Stimulated activated effector memory CD8-positive, alpha-beta T cell treated with anti-CD3 and anti-CD28 coated beads, Interleukin-12 subunit alpha, Interleukin-12 subunit beta, amount 100 ng/mL, for 72 hours (primary cell): ENCODE measurements at places on chromosomes 7 and 10.

GRCh38 chr7:114269714-114270113 is 144.9 kb upstream of the FOXP2 start:
- no peak for DNase-seq

DNA sequence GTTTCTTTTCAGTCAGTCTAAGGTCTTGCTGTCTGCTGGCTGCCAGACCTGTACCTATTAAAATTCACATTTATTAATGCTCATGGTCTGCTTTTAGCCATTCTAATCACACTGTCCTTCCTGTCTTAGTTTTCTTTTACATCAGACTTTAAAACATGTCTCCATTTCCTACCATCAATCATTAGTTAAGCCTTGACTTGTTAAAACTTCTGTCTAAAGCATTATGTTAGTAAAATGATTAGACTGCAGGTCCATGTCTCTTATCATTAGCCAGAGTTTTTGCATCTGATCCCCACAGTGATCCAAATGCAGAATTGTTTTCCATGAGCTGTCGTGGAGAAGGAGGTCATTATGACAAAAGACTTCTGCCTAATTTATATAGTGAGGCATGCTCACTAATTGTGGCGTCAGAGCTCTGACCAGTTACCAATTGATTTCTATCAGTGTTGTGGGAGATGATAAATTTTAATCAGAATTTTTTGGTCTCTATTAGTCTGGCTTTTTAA is 226.5 kb downstream of the DKK1 start:
- no peak for DNase-seq

- DNase-seq, result no peak
These were observed 91.6 kb downstream of the COBL start for GRCh38 chr7:51224811-51225595.

DNA sequence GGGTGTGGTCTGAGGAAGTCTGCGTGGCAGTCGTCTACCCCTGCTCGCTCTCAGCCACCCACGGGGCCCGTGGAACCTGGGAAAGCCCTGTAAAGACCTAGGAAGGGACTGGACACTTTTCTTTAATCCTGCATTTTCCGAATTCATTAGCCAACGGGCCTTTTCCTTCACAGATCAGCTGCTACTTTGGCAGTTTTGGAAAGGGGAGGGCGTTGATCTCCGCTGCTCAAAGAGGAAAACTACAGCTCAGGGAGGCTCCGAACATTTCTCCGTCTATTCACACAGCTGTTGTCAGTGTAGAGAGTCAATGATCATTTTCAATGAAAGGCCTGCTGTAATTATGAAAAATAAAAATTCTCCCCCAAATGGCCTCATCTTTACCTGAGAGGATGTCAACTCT is 450.1 kb upstream of the MKI67 start:
- no peak for DNase-seq

GRCh38 chr7:135562720-135563119 is 5.0 kb downstream of the NUP205 start:
- DNase-seq, result no peak

- no peak for DNase-seq
These were observed 10.7 kb upstream of the REPIN1 start for GRCh38 chr7:150357771-150358427.

- no peak for DNase-seq
These were observed 14.5 kb downstream of the TTYH3 start for GRCh38 chr7:2646336-2646679.

DNA sequence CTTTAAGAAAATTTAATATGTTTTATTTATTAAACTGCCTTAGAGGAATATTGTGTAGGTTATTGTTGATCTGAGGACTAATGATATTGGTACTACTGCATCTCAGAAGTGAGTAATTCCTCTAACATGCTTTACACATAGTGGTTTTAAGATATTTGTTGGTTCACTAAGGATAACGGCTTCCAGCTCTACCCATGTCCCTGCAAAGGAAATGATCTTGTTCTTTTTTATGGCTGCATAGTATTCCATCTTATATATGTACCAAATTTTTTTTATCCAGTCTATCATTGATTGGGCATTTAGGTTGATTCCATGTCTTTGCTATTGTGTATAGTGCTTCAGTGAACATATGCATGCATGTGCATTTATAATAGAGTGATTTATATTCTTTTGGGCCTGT is 20.1 kb downstream of the NXPH1 start:
- no peak for DNase-seq

GRCh38 chr7:158446706-158447105 is 140.9 kb downstream of the PTPRN2 start:
- no peak for DNase-seq

GRCh38 chr10:11685787-11686218 is 56.4 kb upstream of the ECHDC3 start:
- DNase-seq, result no peak

DNA sequence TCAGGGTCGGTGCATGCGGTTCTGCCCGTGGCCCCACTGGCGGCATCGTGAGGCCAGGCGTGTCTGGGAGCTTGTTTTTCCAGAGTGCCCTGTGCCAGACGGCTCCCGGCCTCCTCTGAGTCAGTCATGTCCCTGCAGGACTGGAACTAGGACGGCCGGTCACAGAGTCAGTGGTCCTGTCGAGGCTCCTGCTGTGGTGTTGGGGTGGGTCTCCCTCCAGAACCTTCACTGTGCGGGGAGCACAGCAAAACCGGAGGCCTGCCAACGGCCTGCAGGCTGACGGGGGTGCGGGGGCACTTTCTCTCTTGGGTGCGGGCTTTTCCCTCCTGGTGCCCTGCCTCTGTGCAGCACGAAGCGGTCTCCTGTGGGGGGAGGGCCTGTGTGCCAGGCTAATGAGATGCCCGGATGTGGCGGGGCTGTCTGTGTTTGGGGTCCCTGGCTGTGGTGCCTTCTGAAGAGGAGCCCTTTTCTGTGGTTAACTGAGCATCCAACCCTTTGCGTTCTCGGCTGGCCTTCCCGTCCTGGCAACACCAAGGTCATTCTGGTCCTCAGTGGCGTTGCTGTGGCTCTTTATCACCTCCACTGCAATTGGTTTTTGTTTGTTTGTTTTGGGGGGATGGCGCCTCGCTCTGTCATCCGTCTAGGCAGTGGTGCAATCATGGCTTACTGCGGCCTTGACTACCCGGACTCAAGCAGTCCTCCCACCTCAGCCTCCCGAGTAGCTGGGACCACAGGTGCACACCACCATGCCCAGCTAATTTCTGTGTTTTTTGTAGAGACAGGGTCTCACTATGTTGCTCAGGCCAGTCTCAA is 8.0 kb downstream of the GET4 start:
- DNase-seq, result no peak

- DNase-seq, result no peak
These were observed 19.7 kb downstream of the FAM53B start for GRCh38 chr10:124724279-124725027.

- DNase-seq, result peak; percentile 22
These were observed 217.3 kb downstream of the HERPUD2 start for GRCh38 chr7:35477609-35478008.

GRCh38 chr7:104958371-104958865 is 55.6 kb upstream of the KMT2E start:
- DNase-seq, result no peak

GRCh38 chr10:25867321-25867720 is 66.7 kb upstream of the MYO3A start:
- no peak for DNase-seq

- no peak for DNase-seq
These were observed 7.3 kb downstream of the KLRG2 start for GRCh38 chr7:139476139-139476538.

DNA sequence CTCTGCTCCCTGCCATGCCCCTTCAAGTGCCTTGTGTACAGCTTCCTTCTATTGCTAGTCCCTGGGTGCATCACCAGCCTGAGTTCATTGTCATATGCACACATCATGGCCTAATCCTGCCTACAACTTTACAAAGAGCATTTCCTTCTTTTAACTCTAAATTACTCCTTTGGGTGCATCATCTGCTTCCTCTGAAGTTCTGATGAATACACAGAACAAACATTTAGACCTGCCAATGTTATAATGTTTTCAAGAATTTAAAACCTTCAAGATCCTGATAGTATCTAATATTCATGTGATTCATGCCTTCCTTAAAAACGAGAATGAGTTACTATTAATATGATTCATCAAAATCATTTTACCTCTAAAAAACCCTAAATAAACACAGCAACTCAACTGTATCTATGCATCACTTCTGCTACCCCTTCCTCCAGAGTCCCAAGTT is 357.1 kb downstream of the MAGI2 start:
- DNase-seq, result no peak

GRCh38 chr10:98033515-98033914 is 3.1 kb upstream of the CRTAC1 start:
- DNase-seq, result no peak

GRCh38 chr7:139860090-139860775 is 31.2 kb downstream of the TBXAS1 start:
- DNase-seq, result no peak

GRCh38 chr7:32890010-32890792 is 1.4 kb downstream of the KBTBD2 start:
- DNase-seq, result peak; percentile 58

DNA sequence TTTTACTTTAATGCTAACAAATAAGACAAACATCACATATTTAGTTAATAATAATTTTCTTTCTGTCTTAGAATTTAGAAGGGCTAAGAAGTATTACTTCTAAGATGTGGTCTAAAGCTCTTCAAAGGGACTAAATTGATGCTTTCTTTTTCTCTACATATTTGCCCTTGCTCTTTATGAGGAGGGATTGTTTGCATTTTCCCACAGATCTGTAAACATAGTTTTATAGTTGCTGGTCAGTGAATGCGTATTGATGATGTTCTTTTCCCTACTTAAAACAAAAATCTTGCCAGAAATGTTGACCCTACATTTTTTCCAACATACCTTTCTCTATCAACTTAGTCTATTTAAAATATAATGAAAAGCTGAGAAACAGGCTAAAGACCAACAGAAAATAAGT is 372.4 kb upstream of the LRGUK start:
- no peak for DNase-seq

DNA sequence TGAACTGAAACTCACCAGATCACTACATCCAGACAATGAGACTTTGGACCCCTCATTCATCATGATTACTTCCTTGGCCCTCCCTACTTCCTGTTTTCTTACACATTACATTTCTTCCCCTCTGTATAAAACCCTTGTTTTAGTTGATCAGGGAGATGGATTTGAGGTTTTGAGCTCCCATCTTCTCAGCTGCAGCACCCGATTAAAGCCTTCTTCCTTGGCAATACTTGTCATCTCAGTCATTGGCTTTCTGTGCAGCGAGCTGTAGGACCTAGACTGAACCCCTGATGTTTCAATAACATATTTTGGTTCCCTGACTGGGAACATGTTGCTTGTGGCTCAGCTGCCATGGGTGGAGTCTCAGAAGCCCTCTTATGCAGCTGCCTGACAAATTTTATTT is 33.1 kb downstream of the NOLC1 start:
- no peak for DNase-seq

GRCh38 chr7:502296-502695 is 17.4 kb downstream of the PDGFA start:
- no peak for DNase-seq

DNA sequence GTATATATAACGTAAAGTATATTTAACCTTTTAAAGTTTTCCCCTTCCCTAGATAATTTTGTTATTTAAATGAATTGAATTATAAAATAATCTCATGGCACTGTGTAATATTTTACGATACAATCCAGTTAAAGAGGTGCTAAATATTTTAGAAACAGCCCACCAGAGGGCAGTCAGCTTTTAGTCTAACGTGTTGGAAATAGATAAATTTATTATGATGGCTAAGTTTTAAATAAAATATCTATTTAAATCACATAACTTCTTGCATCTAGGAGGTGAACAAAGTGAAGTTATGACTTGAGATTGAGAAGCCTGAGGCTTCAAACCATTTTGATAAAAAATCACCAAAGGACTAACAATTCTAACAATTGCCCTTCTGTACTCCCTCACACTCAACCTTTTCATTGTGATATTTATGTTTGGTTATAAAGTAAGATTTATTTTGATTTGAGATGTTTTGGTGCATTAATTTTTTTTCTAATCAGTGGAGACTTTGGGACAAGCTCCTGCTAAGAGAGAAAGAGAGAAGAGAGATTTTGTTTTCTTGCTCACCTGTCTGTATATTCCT is 171.5 kb upstream of the SP4 start:
- DNase-seq, result no peak

GRCh38 chr7:117319181-117319580 is 3.7 kb downstream of the WNT2 start:
- DNase-seq, result no peak

GRCh38 chr10:3330663-3331062 is 158.1 kb upstream of the PITRM1 start:
- DNase-seq, result no peak

DNA sequence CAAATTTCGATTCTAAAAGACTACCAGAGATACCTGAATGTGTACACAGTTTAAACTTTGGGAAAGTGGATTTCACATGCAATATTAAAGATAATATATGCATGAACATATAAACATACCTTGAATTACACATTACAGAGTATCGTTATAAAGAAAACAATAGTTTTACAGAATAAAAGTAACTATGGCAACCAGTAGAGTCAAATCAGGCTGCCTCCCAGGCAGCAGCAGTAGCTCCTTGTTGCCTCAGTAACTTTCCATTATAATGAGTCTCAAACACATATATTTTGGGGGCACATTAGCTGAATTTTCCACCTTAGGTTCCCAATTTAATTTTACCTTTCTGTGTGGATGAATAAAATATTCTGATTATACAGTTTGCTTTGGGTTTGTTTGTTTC is 164.4 kb upstream of the FEZF1 start:
- no peak for DNase-seq

- peak; percentile 94 for DNase-seq
These were observed 41.5 kb upstream of the ZNF32 start for GRCh38 chr10:43689955-43690771.

GRCh38 chr7:73716318-73716890 is 3.1 kb downstream of the STX1A start:
- no peak for DNase-seq

- DNase-seq, result no peak
These were observed 7.6 kb upstream of the C10orf105 start for GRCh38 chr10:71727105-71727737.

DNA sequence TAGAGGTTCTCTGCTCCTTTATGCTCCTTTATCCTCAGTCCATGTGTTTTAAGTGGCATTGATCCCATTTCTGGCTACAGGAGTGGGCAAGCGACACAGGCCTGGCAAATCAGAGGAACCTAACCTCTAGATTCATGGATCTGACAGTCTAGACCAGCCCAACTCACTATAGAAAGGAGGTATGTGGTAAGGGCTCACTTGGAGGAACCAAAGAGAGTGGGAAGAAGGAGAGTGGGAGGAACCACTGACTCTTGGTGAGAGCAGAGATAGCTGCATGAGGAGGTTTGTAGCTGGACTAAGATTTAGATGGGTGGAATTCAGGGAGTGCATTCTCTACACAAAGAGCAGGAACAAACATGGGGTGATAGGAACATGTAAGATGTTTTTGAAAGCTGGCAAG is 11.6 kb upstream of the FRAT1 start:
- no peak for DNase-seq

GRCh38 chr10:43816351-43817321 is 168.0 kb upstream of the ZNF32 start:
- peak; percentile 48 for DNase-seq

- no peak for DNase-seq
These were observed 225.0 kb downstream of the CACNB2 start for GRCh38 chr10:18364987-18365775.
